ENCODE measurements at places on chromosomes 2 and 18.

- DNase-seq = no peak
Measured at GRCh38 chr2:3641181-3641580, 16.8 kb upstream of the ALLC start.

DNA sequence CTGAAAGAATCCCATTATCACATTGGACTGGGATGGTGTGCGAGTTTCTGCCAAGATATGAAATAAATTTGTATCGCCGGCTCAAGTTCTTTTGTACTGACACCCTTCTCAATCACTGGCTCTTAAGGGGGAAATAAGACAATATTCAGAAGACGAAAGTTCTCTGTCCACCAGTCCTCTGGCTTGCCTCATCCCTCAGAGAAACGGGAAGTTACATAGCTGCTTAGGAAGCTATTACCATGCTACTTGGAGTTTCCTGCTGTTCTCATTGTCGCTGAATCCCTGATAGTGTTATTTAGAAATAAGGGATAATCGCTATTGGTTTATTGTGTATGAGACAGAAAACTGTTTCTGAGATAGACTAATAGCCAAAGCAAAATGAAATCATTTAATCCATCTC, 205.0 kb upstream of the ZNF521 start:
- DNase-seq = no peak

DNA sequence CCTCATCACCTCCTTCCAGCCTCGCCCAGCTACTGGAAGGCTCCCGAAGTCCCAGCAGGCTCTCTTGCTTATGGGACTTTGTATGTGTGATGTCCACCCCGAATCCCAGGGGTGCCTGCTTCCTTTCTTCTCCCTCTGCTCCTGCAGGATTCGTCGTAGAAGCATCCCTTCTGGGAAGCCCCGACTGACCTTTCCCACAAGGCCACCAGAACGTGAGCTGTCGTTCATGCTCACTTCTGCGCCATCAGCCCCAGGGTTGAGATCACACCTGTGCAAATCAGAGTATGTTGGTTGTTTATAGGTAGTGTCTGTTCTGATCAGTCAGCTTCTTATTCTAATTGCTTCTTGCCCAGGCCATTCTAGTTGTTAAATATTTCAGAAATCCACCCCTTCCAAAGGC, 101.8 kb downstream of the HS1BP3 start:
- DNase-seq = no peak

DNA sequence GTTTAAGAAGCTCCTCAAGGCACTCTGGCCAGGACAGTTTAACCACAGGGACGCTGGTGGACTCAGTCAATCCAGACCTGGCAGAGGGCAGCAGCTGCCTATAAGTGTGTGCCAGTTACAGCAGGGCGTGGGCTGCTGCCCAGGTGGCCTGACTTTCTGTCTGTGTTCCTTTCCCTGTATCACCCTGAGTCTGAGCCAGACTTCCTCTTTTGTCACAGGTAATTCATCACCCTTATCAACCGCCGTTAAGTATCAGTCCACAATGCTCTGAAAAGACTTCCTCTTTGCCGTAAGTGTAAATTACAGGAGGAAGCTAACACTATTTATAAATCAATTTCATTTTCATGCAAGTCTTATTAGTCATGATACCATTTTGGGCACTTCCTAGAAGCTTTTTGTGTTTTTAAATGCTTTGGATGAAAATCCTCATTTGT, 7.0 kb downstream of the LPIN1 start:
- no peak for DNase-seq

DNA sequence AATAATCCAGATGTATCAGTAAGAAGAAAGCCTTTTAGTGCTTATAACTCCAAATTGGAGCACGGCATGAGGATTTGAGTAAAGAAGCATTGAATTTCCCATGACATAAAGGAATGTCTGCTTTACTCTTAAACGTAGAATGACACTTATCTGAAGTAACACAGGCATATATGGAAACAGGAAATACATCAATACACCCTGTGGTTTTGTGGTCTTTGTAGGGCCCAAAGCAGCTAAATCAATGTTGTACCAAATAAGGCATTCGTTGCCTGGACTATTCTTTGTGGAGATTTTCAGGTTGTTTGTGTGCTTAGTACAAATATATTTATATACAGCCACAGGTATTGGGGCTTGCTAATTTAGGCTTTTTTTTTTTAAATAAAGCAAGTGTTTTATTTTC, 660.5 kb downstream of the LRRTM4 start:
- no peak for DNase-seq

DNA sequence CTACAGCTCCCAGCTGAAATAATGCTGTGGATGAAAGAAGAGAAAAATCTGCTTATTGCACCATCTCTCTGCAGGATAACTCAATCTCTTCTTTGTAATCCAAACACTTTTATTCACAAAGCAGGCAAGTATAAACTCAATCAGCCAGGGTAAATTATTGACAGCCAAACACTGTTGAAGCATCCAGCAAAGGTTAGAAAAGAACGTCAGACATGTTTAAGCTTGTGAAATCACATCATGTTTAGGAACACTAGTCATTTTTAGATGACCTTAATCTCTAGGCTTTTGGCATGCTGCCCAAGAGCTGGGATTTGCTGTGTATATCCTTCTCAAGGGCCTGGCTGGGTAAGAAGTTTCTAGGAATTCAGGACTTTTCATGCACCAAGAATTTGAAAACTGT, 1148.1 kb upstream of the FANCL start:
- DNase-seq = peak; percentile 66

GRCh38 chr18:45525301-45525700, 90.0 kb upstream of the SLC14A2 start:
- peak; percentile 61 for DNase-seq

DNA sequence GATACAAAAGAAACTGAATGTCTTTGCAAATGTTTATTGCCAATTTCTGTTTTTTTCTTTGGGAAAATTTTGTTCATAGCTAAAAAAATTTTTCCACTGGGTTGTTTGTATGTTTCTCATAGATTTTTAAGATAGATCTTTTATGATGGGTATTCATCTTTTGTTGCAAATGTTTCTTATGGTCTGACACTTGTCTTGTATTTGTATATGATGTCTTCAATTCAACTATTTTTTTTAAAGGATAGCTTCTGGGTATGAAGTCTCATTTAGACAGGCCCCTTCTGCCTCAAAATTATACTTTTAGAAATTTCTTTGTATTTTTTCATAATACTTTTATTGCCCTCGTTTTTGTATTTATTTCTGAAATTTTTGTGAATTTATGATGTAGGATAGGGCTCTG, 73.8 kb downstream of the KCTD1 start:
- no peak for DNase-seq

DNA sequence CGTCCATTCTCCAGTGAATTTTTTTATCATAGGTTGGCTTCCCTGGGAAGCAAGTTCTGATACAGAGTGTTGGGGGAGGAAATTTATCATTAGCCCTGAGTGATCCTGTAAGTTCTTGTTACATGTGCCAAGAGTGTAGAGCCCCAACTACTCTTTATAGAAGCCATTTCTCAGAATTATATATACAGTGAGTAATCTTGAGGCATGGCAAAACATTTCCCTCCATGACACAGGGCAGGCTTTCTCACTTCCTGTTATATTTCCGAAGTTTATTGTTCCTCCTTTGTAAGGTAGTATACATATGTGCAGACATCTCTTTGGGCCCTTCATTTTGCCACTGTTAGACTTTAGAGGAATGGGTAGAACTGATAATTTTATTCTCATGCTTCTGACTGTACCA, 484.7 kb upstream of the NRXN1 start:
- no peak for DNase-seq

GRCh38 chr2:33135645-33136044, 188.9 kb downstream of the LTBP1 start:
- no peak for DNase-seq

GRCh38 chr18:9796935-9797549, 88.7 kb upstream of the TXNDC2 start:
- peak; percentile 25 for DNase-seq

GRCh38 chr2:239439754-239440315, 39.0 kb upstream of the HDAC4 start:
- DNase-seq = no peak

DNA sequence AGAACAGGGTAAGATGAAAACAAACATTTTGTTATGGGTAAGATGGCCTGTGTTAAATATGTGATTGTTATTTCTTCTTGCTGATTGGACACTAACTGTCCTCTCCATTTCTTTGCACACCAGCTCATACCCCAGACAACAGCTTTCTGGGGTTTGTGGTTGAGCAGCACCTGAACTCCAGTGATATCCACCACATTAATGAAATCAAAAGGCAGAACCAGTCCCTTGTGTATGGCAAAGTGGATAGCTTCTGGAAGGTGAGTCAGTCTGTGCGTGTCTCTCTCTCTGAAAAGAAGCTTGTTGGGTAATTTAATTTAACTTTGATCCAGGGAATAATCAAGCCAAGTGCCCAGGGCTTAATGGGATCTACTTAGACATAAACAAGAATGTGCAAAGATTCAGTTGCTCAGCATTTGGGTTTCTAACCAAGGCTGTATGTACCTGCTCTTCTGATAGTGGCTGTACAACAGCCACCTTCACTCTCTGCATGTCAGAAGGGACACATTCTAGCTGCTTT, 108.3 kb downstream of the MGAT5 start:
- no peak for DNase-seq

- peak; percentile 47 for DNase-seq
Measured at GRCh38 chr2:28956415-28956826, 24.7 kb upstream of the TOGARAM2 start.

DNA sequence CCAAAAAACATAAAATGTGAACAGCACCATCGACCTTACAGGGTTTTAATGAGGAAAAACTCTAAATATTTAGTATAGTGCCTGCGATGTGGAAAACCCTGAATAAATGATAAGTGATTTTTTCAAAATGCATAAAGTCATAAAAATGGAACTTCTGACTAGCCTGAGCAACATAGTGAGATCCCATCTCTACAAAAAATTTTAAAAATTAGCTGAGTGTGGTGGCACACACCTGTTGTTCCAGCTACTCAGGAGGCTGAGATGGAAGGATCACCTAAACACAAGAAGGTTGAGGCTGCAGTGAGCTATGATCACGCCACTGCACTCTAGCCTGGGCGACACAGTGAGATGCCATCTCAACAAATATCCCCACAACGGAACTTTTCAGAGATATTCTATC, 4.2 kb downstream of the GGCX start:
- DNase-seq = no peak

- no peak for DNase-seq
Measured at GRCh38 chr2:175478096-175478768, 296.7 kb upstream of the ATP5MC3 start.

GRCh38 chr2:241315879-241316631, at the start of gene SEPTIN2:
TSS of gene SEPTIN2 (plus strand) at chr2:241315925. CDS start at chr2:241324233, 8,308 bp downstream.
- DNase-seq = no peak

- no peak for DNase-seq
Measured at GRCh38 chr2:50955081-50955480, 76.9 kb downstream of the NRXN1 start.

GRCh38 chr2:126719833-126720351, 63.9 kb downstream of the GYPC start:
- peak; percentile 9 for DNase-seq

- peak; percentile 41 for DNase-seq
Measured at GRCh38 chr2:134927195-134927594, 8.6 kb downstream of the CCNT2 start.

All from fibroblast of skin of abdomen (primary cell).